ENCODE measurements at places on chromosomes 3 and 15.
A peak's percentile ranks its signal among the peaks of the same experiment; 100 is the strongest.

- DNase-seq = no peak
These were observed 40.9 kb downstream of the CEMIP start for GRCh38 chr15:80820092-80820491.

- no peak for DNase-seq
These were observed 13.6 kb downstream of the ARL6 start for GRCh38 chr3:97778152-97778551.

DNA sequence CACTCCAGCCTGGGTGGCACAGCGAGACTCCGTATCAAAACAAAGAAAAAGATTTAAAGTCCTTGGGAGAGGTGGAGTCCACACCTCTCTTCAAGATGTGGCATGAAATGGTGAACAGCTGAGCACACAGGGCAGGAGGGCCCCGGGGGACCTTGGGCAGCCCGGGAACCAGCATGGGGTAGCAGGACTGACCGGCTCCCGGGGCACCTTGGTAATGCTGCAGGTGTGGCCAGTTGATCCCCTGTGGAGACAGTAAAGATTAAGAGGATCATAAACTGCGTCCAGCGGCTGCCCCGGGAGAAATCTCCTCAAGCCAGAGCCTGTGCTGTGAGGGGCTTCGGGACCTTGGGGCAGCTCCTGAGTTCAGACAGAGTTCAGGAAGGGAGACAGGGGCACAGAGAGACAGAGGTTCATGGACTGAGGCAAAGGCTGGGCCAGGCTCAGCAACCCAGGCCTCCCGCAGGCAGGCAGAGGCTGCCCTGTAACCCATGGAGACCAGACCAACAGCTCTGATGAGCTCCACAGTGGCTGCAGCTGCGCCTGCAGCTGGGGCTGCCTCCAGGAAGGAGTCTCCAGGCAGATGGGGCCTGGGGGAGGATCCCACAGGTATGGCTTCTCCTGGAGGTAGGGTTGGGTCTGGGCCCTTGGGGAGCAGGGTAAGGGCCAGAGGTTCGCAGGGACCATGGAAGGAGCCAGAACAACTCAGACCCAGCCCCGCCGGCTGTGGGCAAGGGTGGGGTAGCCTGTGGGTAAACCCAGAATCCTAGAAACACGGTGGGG lies at the start of gene NR2E3:
NR2E3 (plus strand) TSS at position 299 of the 780 bp plus-strand sequence; CDS start at position 489, 190 bp downstream.
- no peak for DNase-seq

GRCh38 chr3:44511238-44511566 lies 33.7 kb upstream of the ZNF445 start:
- no peak for DNase-seq

GRCh38 chr15:65824941-65825544 lies 33.0 kb upstream of the DENND4A start:
- no peak for DNase-seq

DNA sequence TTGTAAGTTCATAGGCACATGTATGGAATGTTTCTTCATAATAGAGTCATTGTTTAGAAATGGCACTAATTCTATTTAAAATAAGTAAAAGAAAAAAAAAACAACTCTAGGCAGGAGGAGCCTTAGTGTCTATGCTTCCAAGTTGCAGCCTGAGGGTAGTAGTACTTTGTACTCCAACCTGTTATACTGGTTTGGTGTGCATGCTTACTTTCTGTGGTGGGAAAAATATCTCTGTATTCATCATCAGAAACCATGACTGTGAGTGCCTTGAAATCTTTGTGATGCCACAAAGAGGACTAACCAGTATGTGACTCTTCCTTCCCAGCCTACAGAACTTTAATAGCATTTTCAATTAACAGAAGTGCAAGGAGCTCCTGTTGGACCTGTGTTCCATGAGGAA lies 4.4 kb downstream of the NAALADL2 start:
- no peak for DNase-seq

DNA sequence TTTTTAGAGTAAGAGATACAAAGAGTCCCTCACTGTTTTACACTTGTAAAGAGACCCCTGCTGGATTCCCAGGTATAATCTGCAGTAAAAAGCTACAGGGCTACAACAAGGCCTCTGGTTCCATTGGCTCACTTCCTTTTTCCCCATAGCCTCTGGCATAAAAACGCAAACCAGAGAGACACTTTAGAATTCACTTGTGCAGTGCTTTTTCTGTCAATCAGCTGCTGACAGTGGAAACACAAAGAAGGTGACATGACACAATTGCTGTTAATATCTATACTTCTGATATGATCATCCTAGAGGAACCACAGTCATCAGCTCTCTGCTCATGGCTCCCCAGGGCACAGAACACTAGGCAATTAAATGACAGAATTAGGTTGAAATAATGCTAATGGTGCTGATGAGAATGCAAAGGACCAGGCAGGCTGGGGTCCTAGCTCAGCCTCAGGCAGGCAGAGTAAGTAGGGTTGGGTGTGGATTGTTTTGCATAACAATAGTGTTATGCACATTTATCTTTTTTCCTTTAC lies 667.9 kb upstream of the CFAP20DC start:
- DNase-seq = no peak

DNA sequence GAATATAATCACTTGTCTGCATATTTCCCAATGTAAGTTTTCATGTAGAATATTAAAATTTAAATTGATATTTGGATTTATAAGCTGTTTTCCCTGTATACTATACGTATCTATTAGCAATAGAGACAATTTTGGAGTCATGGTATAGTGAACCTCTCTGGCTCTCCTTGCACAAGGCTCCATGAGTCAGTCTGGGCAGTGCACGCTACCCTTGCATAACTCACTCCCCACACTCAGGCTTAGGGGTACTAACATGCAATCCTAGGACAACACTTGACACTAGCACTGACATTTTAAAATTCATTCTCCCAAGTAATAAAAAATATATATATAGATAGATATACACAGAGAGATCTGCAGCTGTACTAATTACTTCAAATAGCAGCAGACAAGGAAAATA lies 39.2 kb downstream of the SLC24A1 start:
- DNase-seq = no peak

DNA sequence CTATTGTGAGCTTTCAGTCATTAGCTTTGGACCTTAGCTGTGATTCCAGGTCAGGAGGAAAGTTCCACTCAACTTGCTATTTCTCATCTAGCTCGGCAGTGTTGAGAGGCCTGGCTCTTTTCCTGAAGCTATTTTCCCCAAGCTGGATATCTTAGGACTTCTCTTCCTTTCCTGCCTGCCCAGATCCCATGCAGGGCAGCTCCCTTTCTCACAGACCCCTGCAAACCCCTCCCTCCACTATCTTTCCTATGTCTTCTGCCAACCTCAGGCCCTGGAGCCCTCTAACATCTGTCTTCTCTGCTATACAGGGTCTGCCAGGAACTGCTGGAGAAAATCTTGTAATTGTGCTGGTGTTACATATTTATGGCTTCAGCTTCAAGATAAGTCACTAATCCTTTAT lies 49.6 kb downstream of the SH3GL3 start:
- no peak for DNase-seq

GRCh38 chr15:40239693-40240618 lies 1.1 kb downstream of the PAK6 start:
- no peak for DNase-seq

DNA sequence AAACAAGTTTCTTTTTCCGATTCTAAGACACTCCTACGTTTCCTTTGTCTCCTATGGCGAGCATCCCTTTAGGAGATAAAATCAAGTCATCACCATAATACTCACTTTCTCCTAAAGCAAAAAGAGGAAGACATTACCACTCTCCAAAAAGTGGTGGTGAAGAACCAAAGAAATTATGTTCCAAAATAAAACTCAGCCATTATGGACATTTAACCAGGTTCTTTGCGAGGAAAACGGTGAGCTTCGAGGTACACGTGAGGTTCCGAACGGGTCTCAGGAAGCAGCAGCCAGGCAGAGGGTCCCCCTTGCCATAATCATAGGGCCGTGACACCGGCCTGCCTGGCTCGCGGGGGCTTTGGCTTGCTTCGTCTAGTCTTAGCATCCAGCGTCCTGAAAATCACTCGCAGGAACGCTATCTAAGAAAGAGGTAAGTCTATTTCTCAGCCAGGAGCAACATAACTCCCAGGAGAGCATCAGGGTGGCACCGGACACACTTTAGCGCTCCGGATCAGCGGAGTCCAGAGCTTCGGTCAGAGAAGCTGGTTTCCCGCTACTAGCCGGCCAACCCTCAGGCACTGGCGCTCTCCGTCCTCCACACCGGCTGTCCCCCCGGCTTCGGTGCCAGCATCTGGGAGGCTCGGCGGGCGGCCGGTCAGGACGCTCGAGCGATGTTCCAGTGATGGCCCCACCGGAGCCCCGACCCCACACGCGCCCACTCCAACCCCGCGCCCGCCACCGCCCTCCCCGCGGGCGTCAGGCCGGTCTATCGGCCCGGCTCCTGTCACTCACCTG lies 581 bp downstream of the IP6K1 start:
- DNase-seq = peak; percentile 24

GRCh38 chr15:88845616-88846015 lies 42.4 kb downstream of the ACAN start:
- DNase-seq = no peak

Data from activated CD4-positive, alpha-beta T cell treated with anti-CD3 and anti-CD28 coated beads for 4 hours (primary cell).